KBM-7 (cell line): ENCODE measurements at places on chromosomes 6 and 20.

- no peak for DNase-seq
Observed at GRCh38 chr20:54177378-54177777, 3.6 kb upstream of the CYP24A1 start.

GRCh38 chr6:109441069-109441816 is 719 bp downstream of the SMPD2 start:
- DNase-seq = peak; percentile 73

- no peak for DNase-seq
Observed at GRCh38 chr6:89221971-89222711, 5.0 kb upstream of the GABRR1 start.

- DNase-seq = no peak
Observed at GRCh38 chr6:149855040-149855654, 9.0 kb downstream of the LRP11 start.

DNA sequence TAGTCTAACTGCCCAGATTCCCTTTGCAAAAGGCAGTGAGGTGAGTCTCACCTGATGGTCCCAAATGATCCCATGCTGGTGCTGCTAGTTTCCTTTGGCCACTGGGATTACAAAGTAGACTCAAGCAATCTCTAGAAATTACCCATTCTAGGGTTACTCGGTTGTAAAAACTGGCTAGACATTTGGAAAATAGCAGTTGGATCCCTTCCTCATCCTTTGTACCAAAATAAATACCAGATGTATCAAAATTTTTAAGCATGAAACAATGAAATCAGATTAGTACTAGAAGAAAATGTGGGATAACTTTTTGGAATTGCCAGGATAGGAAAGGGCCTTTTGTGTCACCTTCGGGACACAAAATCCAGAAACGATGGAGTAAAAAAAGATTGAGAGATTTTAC is 112.9 kb upstream of the TOP1 start:
- no peak for DNase-seq

GRCh38 chr6:50185006-50185405 is 135.3 kb upstream of the DEFB112 start:
- DNase-seq = peak; percentile 11

- DNase-seq = no peak
Observed at GRCh38 chr6:51788121-51788520, 299.3 kb downstream of the PKHD1 start.

DNA sequence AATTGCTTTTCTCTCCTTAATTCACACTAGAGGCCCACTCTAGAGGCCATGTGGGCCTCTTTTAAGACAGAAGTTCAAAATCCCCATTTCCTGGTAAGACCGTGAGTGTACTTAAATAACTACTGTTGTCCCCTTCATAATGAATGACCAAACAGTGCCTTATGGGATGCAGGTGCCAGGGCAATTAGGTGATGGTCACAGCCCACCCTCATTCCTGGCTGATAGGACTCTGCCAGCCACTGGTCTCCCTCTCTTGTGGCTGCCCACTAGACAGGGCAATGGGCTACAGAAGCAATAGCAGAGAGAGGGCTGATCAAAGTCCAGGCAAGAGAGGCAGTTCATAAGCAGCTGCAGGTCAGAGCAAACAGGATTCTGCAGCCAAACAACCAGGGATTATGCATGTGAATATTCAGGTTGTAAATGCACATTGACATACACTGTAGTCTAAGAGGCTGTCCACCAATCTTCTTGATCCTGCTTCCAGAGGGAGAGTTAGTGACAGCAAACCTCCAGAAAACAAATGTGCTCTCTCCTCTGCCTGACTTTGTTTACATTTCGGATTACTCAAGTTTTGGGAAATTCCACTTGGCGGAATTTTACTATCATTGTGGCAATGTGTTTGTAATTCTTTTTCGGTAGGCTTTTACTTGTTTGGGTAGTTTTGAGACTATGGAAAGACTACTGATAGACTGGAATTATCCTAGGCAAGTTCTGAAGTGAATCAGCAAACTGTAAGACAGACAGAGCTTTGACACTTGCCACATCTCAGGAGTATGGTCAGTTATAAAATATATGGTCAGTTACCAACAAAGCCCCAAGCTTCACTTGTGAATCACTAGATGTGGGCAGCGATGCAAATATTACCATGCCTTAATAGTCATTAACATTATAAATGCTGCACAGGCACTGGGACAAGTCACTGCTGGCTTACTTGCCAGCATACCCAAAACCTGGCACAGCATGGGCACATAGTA is 12.8 kb downstream of the PTPRK start:
- no peak for DNase-seq

- no peak for DNase-seq
Observed at GRCh38 chr6:157328108-157328692, 4.9 kb upstream of the TMEM242 start.

DNA sequence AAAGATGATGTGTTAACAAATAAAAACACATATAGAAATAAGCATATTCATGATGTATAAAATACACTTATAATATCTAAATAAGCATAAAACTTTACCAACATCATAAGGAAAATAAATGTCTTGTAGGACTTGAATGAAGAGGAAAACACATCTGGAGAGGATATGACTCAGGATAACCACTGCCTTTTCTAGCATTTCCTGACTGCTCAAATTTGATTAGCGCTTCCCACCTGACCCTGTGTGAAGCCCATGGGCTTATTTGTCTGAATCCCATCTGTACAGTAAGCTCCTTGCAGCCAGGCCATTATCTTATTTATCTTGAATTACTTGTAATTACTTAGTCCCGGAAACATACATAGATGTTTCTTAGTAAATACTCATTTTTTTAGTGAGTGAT is 608.6 kb downstream of the COL12A1 start:
- no peak for DNase-seq

GRCh38 chr6:31736021-31736767 is at the start of gene CLIC1:
CLIC1 (minus strand) TSS chr6:31736530; CDS start chr6:31736300, 230 bp downstream.
- DNase-seq = peak; percentile 81

DNA sequence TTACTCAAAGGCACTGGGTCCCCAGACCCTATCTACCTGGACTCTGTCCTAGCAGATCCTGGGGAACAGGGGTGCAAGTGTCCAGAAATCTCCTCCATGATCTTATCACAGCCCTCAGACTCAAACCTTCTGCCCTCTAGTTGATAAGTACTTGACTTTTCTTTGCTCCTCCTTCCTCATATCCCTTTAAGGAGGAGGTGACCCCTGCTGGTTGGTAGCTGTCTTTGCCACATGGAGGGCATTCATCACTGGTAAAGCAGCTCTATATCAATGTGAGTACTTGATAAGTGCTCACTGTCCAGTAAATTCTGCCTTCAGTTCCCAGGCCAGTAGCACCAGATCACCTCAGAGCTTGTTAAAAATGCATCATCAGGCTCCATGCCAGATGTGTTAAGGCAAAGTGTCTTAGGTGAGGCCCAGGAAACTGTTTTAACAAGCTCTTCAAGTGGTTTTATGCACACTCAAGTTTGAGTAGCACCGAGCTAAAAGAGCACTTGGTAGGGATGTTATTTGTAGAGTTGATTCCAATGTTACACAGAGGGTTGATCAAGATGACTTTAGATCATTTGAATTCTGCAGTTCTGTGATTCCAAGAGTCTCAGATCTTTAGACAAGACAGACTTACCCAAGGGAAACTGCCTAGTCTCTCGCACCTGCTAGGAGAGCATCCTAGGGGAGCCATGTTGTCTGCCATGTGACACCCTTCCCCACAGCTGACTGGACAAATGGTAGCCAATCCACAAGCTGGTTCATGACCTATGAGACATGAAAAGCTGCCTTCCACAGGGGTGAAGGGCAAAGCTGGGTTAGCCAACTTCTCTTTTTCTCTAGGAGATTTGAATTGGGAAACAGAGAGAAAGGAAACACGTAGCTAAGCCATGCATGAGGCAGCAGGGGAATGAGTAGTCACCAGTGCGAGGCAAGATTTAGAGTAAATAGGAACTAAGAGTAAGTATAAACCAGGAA is 18.6 kb downstream of the TREML2 start:
- DNase-seq = peak; percentile 87

GRCh38 chr20:1002682-1003561 is 811 bp upstream of the RSPO4 start:
- DNase-seq = no peak

DNA sequence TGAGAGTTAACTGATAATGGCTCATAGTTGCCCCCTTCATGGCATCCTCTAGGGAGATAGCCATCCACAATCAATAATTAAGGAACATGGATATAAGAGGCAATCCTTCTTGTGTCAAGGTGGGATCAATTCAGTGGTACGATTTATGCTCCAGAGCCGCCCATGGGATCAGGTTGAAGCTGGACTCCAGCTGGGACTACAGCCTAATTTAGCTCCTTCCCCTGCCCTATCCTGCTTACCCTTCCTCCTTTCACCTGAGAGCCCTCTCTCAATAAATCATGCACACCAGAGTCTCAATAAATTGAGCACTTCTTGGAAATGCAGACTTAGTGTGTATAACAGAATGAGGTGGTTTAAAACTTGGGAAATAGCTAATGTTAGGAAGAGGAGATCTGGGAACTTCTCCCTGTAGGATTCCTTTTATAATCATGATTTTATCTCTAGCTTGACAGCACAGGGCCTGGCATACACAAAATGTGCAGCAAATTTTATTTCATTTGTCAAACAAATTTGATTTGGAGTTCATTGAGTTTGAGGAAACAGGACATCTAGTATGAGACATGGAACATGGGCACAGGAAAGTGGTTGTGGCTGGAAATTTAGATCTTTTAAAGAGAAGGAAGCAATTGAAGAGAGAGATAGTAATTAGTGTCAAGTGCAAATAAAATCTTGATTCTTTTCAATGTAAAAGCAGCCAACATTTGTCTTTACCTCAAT is 28.6 kb upstream of the OGFRL1 start:
- no peak for DNase-seq

DNA sequence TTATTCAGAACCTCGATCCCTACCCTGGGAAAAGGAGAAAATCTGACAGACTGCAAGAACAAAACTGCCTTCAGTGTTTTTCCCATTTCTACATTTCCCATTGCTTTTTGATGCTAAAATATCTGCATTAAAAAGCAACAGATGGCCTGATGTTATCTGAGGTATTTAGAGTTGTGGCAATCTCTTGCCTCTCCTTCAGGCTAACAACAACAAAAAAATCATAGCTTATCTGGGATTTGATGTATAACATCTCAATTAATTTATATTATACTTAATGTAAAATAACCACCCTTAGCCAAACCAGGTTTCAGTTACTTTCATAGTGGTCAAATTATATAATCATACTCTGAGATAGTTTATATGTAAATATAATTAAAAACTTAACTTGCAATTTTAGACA is 15.8 kb upstream of the GABRR2 start:
- no peak for DNase-seq
